ENCODE measurements at places on chromosomes 6 and 20.

DNA sequence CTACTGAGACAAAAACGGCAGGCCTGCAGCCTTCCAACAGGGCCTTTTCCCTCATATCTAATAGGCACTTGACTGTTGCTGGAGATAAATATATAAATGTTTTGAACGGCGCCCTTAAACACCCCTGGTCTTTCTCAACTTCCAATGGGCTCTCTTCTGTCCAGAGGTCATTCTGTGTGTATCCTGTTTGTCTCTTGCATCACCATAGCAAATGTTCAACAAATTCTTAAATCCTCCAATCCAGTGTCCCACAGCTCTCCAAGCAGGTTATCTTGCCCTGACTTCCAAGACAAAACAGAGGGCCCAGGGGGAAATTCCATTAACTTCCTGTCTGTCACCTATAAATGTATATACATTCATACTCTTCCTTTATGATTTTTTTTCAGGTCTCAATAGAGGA, 62.0 kb downstream of the OR2J2 start:
- DNase-seq, result no peak

GRCh38 chr6:16200321-16200883, 38.0 kb upstream of the GMPR start:
- DNase-seq, result no peak

- DNase-seq, result no peak
Measured at GRCh38 chr6:105545228-105545920, 142.5 kb upstream of the PREP start.

GRCh38 chr20:53829724-53830521, 236.3 kb upstream of the ZNF217 start:
- DNase-seq, result no peak

DNA sequence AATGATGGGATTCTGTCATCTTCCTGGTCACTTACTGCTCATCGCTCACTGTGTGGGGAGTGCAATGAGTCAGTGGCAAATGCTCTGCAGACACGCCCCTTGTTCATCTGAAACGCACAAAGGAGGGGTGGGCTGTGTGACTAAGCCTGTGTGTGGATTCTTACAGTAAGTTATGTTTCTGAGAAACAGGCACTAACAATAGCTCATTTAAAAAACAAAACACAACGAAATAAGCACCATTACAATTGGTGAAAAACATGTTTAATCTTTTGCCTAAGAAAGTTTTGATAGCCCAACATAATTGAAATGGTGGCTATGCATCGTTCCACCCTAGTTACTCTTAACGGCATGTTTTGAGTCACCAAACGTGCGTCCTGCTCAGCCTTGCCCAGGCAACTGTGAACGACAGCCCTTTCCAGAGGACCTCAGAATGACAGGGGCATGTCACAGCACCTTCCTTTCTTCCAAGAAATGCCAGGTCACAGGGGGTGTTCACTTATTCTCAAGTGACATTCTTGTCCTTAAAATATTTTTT, 118.4 kb upstream of the SGK1 start:
- no peak for DNase-seq

DNA sequence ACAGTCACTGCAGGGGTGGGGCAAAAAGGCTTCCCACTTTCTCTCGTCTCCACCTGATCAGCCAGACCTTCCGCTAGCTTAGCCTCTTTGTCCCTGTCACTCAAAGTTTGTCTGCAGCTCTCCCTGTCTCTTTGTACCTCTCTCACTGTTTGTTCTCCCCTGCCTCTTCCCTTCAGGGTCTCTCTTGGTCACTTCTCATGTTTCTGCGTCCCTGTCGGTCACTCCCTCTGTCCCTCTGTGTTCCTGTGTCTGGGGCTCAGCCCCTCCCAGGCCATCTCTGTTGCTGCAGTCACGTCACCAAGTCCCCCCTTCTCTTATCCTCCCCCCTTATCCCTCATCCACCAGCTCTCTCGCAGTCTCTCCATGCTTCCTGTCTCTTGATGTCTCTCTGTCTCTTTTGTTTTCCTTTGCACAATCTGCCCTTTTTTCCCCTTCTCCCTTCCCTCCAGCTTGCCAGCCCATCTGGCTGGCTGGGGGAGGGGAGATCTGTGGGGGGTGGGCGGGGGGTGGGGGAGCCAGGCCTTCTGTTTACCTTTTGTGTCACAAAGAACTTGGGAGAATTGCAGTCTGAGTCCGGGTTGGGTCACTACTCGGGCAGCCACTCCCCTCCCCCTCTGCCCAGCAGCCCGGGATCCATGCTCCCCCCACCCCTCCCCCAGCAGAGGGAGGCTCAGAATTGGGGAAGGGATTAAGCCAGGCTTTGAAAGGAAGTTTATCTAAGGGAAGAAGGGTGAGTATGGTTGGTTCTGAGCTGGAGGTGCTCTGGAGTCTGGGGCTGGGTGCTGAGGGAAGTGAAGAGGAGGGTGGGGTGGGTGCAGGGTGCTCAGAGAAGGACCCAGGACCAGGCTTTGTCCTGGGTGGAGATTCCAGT, 32.3 kb downstream of the FOXP4 start:
- DNase-seq, result no peak

GRCh38 chr6:33892581-33893346, 89.0 kb upstream of the MLN start:
- DNase-seq, result no peak

- no peak for DNase-seq
Measured at GRCh38 chr6:35522151-35522550, 9.5 kb upstream of the TULP1 start.

DNA sequence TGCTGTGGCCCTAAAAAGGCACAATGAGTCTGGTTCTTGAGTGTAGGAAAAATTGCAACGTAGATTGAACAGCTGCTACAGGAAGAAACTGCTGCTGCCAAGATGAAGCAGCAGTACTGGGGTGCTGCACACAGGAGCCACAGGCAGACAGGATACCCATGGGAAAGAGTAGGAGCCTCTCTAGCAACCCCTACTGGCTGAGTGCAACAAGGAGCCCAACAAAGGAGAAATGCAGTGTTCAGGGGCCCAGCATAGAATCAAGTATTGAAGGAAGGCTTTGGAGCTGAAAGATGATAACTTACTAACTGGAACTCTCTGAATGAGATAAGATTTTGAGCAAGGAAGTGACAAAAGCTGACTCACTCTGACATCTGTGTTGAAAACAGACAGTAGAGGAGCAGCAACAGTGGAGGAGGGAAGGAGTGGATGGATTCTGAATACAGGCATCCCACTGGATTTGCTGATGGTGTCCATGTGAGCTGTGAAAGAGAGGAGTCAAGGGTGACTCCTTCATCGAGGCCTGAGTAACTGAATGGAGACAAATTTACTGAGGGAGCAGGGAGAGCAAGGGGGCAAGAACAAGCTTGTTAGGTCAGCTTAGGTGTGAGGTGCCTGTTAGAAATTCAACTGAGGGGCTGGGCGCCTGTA, 534.7 kb upstream of the JARID2 start:
- DNase-seq, result no peak

DNA sequence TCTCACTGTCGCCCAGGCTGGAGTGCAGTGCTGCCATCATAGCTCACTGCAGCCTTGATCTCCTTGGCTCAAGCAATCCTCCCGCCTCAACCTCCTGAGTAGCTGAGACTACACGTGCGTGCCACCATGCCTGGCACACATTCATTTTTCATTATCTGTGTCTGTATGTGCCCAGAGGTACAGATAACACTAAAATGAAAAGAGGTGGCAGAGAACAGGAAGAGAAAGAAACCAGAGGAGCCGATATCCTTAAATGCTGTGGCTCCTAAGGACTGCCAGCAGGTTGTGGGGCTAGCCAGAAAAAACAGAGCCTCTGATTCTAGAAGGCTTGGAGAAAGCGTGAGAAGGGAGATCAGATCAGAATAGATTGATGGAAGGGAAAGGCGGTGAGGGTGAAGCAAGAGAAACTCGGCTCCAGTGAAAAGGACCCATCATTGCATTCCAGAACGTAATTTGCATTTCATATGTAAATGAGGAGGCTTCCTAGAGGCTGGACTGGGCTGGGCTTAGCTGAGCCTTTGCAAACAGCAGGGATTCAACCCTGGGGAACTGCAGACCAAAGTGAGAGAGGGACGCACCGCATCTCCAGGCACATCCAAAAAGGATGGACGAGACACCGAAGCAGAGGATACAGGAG, 64.2 kb downstream of the GCNT2 start:
- no peak for DNase-seq

GRCh38 chr20:49483696-49484123, 1.2 kb upstream of the KCNB1 start:
- DNase-seq, result no peak

- no peak for DNase-seq
Measured at GRCh38 chr6:36867471-36868224, 7.0 kb downstream of the PPIL1 start.

DNA sequence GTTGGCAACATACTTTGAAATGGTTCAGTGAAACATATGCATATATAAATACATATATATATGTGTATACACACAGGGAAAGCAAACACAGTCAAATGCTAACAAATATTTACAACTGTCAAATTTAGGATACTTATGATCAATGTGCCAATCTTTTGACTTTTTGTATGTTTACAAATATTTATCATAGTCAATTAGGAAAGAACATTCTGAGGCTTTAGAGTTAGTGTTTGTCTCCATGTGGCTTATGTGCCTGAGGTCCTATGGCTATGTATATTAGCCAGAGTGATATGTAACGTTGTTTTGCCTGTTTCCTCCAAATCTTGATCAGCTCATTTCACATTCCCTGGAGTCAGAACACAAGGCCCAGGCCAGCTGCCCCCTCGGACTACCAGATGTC, 126.5 kb upstream of the MAN1A1 start:
- no peak for DNase-seq

DNA sequence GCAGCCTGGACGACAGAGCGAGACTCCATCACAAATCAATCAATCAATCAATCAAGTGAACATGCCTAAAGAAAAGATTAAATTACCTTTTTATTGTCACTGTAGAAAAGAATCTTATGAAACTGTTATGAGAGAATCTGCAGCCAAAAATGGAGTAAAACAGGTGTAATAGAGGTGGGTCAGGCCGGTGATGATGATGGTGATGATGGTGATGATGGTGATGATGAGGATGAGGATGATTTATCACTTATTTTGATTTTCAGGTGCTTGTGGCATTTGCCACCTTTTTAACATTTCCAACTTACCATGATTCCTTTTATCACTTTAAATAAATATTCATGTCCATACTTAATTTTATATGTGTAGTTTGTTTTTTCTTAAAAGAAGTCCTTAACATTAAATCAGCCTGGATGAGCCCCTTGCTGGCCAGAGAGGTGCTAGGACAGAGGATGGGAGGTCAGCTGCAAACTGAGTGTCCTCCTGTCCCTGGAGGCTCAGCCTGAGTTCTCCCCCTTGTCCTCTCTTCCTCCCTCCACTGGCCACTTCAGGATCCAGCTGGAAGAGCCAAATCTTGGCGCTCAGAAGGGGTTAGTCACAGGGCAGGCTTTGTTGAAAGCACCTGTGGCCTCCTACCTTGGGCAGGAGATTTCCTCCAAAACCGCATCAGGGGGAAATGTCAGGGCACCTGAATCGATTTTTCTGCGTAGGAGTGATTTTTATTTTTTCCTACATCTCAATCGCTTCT, 32.6 kb downstream of the SLC2A10 start:
- DNase-seq, result no peak

DNA sequence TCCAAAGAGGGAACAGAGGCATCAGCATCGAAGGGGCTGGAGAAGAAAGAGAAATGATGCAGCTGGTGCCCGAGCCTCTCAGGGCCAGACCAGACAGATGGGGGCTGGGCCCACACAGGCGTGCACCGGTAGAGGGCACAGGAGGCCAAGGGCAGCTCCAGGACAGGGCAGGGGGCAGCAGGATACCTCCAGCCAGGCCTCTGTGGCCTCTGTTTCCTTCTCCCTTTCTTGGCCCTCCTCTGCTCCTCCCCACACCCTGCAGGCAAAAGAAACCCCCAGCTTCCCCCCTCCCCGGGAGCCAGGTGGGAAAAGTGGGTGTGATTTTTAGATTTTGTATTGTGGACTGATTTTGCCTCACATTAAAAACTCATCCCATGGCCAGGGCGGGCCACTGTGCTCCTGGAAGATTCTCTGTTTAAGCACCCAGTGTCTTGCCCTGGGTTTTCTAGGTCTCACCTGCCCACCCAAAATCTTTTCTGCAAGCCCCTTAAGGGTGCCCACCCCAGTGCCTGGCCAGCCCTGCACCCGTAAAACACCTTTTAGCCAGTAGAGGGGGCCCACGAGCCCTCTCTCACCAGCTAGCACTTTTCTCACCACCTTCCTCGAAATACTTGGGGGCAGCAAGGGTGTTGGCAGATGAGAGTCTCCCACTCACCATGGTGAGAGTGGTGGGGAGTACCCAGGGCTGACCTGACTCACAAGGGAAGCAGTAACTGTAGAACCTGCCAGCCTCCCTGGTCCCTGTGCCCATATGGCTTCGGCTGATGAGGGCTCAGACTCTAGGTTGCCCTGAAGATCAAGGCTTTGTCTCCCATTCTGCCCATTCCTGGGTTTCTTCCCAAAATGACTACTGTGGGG, 35.7 kb upstream of the ID1 start:
- no peak for DNase-seq

- no peak for DNase-seq
Measured at GRCh38 chr6:20096536-20096935, 115.7 kb downstream of the MBOAT1 start.

GRCh38 chr6:30061858-30062458, 893 bp downstream of the POLR1H start:
- no peak for DNase-seq

GRCh38 chr20:19975436-19975799, 41.7 kb upstream of the NAA20 start:
- no peak for DNase-seq

GRCh38 chr20:35145141-35145564, 2.0 kb downstream of the EDEM2 start:
- DNase-seq, result no peak

- DNase-seq, result no peak
Measured at GRCh38 chr6:112717856-112718255, 370.7 kb downstream of the RFPL4B start.

DNA sequence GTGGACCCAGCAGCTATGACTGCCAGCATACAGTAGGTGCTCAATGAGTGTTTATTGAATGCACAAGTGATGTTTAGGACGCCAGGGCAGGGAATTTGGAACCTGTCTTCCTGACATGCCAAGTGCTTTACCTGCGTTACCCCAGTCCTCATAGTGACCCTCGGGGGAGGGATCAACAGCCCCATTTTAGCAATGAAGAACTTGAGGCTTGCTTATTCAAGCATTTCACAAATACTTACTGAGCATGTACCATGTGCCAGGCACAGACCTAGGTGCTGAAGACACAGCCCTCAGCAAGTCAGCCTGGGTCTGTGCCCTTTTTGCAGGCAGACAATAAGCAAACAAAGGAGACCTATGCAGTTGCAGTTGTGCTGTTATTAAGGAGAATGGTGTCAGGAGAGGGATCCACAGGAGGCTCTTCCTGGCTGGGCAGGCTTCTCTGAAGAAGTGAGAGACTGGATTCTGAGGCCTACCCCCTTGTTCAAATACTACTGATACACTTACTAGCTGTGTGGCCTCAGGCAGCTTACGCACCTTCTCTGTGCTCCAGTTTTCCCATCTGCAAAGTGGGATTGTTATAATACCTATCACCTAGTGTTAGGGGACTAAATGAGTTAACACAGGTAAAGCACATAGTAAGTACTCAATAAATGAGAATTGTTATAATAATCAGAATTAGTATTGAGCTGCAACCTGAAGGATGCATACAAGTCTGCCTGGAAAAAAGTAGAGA, 39.8 kb downstream of the TTLL9 start:
- no peak for DNase-seq

GRCh38 chr6:70520575-70520974, 46.2 kb upstream of the SDHAF4 start:
- DNase-seq, result no peak

- DNase-seq, result no peak
Measured at GRCh38 chr6:141552463-141552862, 580.3 kb upstream of the GJE1 start.

- no peak for DNase-seq
Measured at GRCh38 chr6:2037237-2037926, 208.0 kb downstream of the GMDS start.
